Left lung (tissue), 14 donors: ENCODE measurements at places on chromosomes 13 and 19. TPM values are rescaled to one million over a fixed set of nuclear protein-coding genes. Genes with fewer than 3 reads are reported as not detected.

The SERPINE3 gene
- 0.52 TPM for polyA plus RNA-seq

The ZNF83 gene
- polyA plus RNA-seq = 115 TPM

The PSG3 gene
- not detected for polyA plus RNA-seq

The CPB2 gene
- 0.35 TPM for polyA plus RNA-seq

The ELSPBP1 gene
- not detected for polyA plus RNA-seq

The CGB2 gene
- not detected for polyA plus RNA-seq
